Tongue (tissue), 3 donors: ENCODE measurements at places on chromosomes 1 and 21. TPM values are rescaled to one million over a fixed set of nuclear protein-coding genes. Genes with fewer than 3 reads are reported as not detected.

DNA sequence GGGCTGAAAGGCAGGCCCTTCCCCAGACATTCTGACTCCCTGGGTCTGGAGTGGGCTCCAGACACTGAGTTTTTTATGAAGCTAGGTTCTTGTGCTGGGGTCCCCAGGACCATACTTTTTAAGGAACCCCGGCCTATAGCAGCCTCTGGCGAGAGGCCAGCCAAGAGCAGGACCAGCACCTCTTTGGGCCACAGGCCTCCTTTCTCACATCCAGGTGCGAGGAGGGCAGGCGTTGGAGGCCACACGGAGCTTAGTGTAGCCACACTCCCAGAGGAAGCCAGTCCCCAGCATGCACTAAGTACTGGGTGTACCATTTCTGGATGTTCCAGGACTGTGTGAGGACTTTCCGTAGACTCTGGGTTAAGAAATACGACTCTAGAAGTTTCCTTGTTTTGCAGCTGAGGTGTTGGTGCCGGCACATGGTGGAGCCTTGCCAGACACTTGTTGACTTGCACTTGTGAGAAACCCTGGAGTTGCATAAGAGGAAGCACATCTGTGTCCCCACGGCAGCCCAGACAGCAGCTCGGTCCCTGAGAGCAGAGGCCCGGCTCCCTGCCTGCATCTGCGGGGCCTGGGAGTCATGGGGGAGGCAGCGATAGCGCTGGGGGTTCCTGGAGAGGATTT lies 122.2 kb upstream of the VAMP3 start:
- peak; percentile 73 for DNase-seq

DNA sequence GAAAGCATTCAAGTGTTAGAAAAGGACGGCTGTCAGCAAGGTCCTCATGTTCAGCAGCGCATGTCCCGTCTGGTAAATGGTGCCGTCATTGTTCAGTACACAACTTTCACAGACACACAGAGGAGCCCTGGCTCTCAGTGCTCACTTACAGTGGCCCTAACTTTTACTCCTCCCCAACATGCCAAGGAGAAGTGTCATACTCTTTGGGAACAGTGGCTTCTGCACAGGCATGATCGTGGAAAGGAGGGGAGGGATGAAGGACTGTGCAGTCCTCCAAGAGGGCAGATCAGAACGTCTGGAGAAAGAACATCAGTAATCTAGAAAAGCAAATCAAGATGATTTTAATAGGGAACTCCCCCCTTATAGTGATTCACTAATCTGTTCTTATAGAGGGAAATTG lies 3.8 kb upstream of the GRHL3 start:
- DNase-seq = no peak

DNA sequence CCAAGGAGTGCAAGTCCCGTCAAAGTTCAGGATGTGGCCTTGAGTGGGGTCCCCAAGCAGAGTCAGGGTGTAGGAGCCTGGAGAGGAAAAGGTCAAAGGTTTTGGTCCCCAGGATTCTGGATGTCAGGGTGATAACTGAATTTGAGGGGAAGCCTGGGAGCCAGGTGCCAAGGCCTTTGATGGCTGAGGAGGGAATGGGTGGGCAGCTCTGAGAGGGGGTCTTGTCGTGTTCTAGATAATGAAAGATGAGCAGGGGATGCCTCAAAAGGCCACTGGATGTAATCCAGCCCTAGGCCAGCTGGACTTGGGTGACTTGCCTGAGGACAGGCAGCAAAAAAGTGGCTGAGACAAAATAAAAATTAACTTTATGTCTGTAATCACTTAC lies 27.5 kb upstream of the KCNA2 start:
- DNase-seq = no peak

GRCh38 chr1:241738284-241739078 lies 86.4 kb downstream of the WDR64 start:
- no peak for DNase-seq

DNA sequence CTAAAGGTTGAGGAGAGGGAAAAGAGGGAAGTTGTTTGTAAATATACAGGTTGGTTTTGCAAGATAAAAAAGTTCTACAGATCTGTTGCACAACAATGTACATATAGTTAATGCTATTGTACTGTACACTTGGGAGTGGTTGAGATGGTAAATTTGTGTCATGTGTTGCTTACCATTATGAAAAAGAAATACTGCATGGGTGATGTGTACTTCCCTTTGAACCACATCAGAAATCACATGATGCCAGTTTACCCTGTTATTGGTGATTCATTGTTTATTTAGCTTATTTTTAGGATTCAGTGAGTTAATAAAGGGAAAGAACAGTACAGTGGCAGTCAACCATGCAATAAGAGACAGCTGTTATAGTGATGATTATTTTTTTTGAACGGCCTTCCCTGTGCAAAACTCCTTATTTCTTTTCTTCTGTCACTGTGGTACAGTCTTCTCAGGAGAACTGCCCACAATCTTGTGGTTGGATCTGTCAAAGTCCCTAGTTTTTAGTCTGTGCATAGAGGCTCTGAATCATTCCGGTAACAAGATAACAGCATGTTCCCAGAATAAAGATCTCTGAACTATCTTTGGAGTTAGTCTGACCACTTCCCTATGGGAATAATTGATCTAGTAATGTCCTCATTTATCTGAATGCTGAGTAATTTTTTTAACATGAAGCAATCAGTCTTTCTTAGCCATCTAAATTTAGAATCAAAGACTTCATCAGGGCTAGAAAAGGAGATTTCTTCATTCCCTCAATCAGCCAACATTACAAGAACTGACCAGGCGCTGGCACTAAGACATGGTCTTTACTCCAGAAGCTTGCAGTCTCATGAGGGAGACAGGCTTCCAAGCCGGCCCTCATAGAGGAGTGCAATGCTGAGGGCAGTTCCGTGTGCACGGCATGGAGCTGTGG lies 84.2 kb downstream of the SH3GLB1 start:
- DNase-seq = no peak

GRCh38 chr1:71041806-71042205 lies 5.8 kb downstream of the PTGER3 start:
- DNase-seq = no peak

GRCh38 chr1:91792489-91793071 lies 93.4 kb downstream of the TGFBR3 start:
- DNase-seq = no peak

The CSTB gene
- 14.8 TPM for total RNA-seq

The ARHGEF16 gene
- total RNA-seq = 7.6 TPM

The ARHGEF11 gene
- 27.7 TPM for total RNA-seq
